HFFc6 (cell line): ENCODE measurements at places on chromosomes 5 and 9. TPM values are rescaled to one million over a fixed set of nuclear protein-coding genes. Genes with fewer than 3 reads are reported as not detected.

- H3K27me3 ChIP-seq, result peaks cover 3% of the 10 kb centered on the region; the same call in 1 of the 2 replicates
- no peak overlapping the region for H3K27ac ChIP-seq
- DNase-seq, result no peak
- H3K4me3 ChIP-seq, result no peak overlapping the region
These were observed 754.3 kb upstream of the GRAMD2B start for GRCh38 chr5:125668884-125669283.

Gene NR5A1
- total RNA-seq, result not detected in 2 replicates

Gene PDCD1LG2
- 37.9 to 46.7 TPM (median 43.6 TPM) in 3 replicates for total RNA-seq

DNA sequence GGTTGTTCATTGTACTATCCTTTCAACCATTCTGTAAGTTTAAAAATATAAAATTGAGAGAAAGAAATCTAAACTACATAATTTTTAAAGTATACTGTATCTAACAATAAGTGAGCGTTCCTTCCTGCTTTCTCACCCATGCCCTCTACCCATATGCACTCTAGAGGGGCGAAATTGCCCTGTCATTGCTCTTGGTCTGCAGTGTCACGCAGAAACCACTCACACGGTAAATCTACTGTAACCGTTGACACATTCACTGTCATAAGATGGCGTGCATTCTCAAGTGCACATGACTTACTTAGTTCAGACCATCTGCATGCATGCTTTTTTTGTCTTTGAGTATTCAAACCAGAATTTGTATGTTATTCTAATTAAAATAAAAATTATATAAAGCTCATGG lies 55.7 kb upstream of the NIPBL start:
- H3K4me1 ChIP-seq, result no peaks in the 10 kb centered on the region
- H3K27me3 ChIP-seq, result peaks cover 3% of the 10 kb centered on the region
- no peak overlapping the region for H3K4me3 ChIP-seq
- no peak overlapping the region for H3K27ac ChIP-seq
- DNase-seq, result no peak

Gene C5orf58
- total RNA-seq, result not detected in 3 replicates

GRCh38 chr5:151384106-151384505 lies 36.7 kb upstream of the SLC36A2 start:
- H3K27me3 ChIP-seq, result peaks cover 12% of the 10 kb centered on the region
- H3K4me1 ChIP-seq, result no peaks in the 10 kb centered on the region
- H3K36me3 ChIP-seq, result no peaks in the 10 kb centered on the region
- peak overlapping the region; percentile 62; the same call in 1 of the 2 replicates for H3K4me3 ChIP-seq
- H3K27ac ChIP-seq, result no peak overlapping the region

Gene GNA14
- not detected in 3 replicates for total RNA-seq

DNA sequence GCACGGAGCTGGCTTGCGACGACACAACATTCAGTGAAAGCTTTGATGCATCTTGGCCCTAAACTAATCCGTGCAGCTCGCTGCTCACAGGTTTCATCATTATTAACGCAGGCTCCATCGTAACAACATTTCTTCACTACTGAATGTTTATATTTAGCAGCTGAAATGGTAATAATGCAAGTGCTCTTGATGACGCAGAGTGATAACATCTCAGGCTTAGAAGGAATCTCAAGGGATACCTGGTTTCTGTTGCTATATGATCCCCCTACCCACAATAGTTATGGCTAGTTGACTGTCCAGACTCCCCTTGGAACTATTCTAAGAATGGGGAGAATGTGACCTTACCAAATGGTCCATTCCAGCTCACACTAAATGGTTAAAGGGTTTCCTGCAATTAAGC lies 36.2 kb downstream of the C5 start:
- H3K4me1 ChIP-seq, result no peaks in the 10 kb centered on the region
- no peak overlapping the region for H3K4me3 ChIP-seq
- no peaks in the 10 kb centered on the region for H3K36me3 ChIP-seq
- DNase-seq, result no peak
- H3K27ac ChIP-seq, result no peak overlapping the region

Gene NUTM2F
- total RNA-seq, result not detected in 2 replicates

- H3K27me3 ChIP-seq, result peaks cover 7% of the 10 kb centered on the region
- no peak for DNase-seq
- H3K4me1 ChIP-seq, result no peaks in the 10 kb centered on the region
- H3K36me3 ChIP-seq, result peaks cover 28% of the 10 kb centered on the region
- H3K27ac ChIP-seq, result no peak overlapping the region
These were observed 53.7 kb downstream of the IPPK start for GRCh38 chr9:92616199-92616641.

- no peaks in the 10 kb centered on the region for H3K27me3 ChIP-seq
- no peak overlapping the region for H3K4me3 ChIP-seq
- no peak overlapping the region for H3K27ac ChIP-seq
- peaks cover 20% of the 10 kb centered on the region for H3K4me1 ChIP-seq
- 0 out of 2 replicates have a peak, but pooled peaks cover 4% of the 10 kb centered on the region for H3K36me3 ChIP-seq
These were observed 20.6 kb downstream of the TMEM161B start for GRCh38 chr5:88248094-88248493.

Gene ITGA2
- total RNA-seq, result 53.2 to 88.1 TPM (median 56.4 TPM) in 3 replicates

DNA sequence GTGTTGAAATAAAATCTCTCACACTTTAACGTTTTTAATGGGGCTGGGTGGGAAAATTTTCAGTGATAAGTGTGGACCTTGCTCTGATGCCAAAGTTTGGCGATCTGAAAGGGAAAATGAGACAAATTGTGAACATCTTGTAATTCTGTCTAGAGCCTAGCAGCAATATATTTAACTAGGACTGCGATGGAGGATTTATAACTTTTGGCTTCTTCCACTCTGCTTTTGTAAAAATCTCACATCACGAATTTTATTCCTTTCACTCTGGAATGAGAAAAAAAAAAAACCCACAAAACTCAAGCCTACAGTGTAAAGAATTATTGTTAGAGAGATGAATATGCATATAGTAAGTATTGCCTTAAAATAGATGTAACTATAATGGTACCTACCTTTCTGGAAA lies 19.9 kb downstream of the CCNH start:
- peaks cover 71% of the 10 kb centered on the region for H3K36me3 ChIP-seq
- peaks cover 64% of the 10 kb centered on the region for H3K4me1 ChIP-seq
- peak overlapping the region; percentile 84 for H3K27ac ChIP-seq

GRCh38 chr9:97958812-97959511 lies 21.0 kb upstream of the HEMGN start:
- DNase-seq, result peak; percentile 15
- H3K27ac ChIP-seq, result peak overlapping the region; percentile 29
- peaks cover 10% of the 10 kb centered on the region for H3K4me1 ChIP-seq
- H3K36me3 ChIP-seq, result no peaks in the 10 kb centered on the region

GRCh38 chr5:109718216-109718615 lies 28.5 kb downstream of the MAN2A1 start:
- no peaks in the 10 kb centered on the region for H3K27me3 ChIP-seq
- DNase-seq, result no peak
- H3K27ac ChIP-seq, result no peak overlapping the region
- peaks cover 12% of the 10 kb centered on the region; the same call in 1 of the 2 replicates for H3K36me3 ChIP-seq

DNA sequence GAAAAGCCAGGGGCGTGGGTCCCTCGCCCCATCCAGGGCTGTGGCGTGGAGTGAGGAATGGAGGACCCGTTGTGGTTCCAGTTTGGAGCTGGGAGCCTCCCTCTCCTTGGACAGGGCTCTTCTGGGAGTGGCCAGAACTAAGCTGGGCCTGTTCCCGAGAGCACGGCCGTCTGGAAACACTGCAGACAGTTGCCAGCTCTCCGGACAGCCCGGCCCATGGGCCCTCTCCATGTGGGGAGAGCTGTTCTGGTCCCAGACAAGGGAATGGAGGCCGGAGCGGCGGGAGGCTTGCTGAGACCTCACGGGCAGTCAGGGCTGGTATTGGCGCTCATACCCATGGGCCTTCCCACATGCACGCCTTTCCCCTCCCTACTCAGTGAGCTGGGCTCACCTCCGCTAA lies 45.2 kb upstream of the FCN2 start:
- H3K27me3 ChIP-seq, result peaks cover 36% of the 10 kb centered on the region
- H3K4me1 ChIP-seq, result peaks cover 11% of the 10 kb centered on the region
- no peak overlapping the region for H3K4me3 ChIP-seq
- no peak overlapping the region for H3K27ac ChIP-seq

DNA sequence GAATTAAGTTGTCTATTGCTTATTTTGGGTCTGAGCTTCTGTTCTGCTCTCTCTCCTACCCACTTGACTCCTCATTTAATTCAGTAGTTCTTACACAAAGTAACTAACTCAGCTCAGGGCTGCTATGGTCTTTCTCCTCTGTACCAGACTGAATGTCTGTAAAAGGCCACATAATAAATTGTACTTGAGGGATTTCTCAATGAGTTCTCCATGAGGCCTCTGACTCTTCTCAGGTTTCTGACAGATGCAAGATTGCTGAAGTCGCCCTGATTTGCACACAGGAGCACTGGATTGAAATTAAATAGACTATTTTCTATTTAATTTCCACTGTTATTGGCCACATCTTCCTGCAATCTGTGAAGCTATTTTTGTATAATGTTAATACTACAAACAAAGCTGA lies 2.9 kb downstream of the IQGAP2 start:
- no peak overlapping the region for H3K27ac ChIP-seq
- no peak for DNase-seq
- H3K4me3 ChIP-seq, result no peak overlapping the region
- H3K4me1 ChIP-seq, result peaks cover 12% of the 10 kb centered on the region; the same call in 1 of the 2 replicates
- H3K27me3 ChIP-seq, result peaks cover 46% of the 10 kb centered on the region

Gene GARIN3
- not detected in 2 replicates for total RNA-seq

GRCh38 chr5:175353926-175354325 lies 90.1 kb downstream of the DRD1 start:
- H3K36me3 ChIP-seq, result no peaks in the 10 kb centered on the region
- H3K27ac ChIP-seq, result no peak overlapping the region
- H3K4me3 ChIP-seq, result no peak overlapping the region
- H3K27me3 ChIP-seq, result no peaks in the 10 kb centered on the region
- no peaks in the 10 kb centered on the region for H3K4me1 ChIP-seq

DNA sequence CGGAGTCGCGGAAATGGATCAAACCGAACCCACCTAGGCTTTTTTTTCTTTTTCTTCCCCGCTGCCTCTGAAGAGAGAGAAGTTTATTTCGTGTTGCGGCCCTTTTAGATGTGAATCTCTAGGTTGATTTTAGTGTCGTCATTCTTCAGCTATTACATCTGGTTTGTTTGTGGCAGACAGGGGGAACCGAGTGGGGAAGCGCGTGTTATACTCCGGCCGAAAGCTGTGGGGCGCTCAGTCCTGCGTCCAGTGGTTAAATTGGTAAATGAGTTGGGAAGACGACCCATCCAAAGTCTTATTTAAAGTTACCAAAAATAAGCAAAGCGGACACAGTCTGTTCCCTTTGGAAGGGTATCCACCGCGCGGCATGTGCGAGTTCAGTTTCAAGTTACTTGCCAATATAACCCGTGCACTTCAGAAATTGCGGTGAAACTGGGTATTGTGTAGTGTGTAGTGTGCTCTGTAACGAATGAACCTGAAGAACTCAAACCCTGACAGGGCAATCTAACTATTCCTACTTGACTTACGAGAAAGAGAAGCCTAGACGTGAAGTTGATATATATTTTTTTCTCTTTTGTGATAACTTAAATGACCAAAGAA lies 1.3 kb downstream of the MAN2A1 start:
- peaks cover 50% of the 10 kb centered on the region for H3K4me1 ChIP-seq
- H3K36me3 ChIP-seq, result no peaks in the 10 kb centered on the region
- H3K27ac ChIP-seq, result peak overlapping the region; percentile 88
- peak; percentile 75 for DNase-seq
- H3K4me3 ChIP-seq, result peak overlapping the region; percentile 96

Gene LRRC19
- total RNA-seq, result not detected in 2 replicates

DNA sequence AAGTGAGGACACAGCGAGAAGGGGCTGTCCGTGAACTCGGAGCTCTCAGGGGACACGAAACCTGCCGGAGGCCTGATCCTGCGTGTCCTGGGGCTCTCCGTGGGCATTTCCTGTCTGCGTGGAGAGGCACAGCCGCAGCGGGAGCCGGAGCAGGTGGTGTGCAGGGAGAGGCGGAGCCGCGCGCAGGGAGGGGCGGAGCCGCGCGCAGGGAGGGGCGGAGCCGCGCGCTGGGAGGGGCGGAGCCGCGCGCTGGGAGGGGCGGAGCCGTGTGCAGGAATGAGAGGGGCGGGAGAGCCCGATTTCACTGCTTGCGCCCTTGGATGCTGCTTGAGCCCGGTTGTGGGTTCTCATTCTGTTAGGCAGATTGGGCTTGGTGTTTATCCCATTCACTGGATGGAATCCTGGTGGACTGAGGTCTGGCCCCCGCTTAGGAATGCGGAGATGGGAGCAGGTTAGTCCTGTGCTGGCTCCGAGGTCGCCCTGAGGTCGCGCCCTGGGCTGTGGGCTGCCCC lies 26.7 kb downstream of the NDUFS6 start:
- H3K4me1 ChIP-seq, result peaks cover 9% of the 10 kb centered on the region; the same call in 1 of the 2 replicates
- peaks cover 8% of the 10 kb centered on the region for H3K27me3 ChIP-seq
- no peak overlapping the region for H3K4me3 ChIP-seq
- H3K27ac ChIP-seq, result no peak overlapping the region

Gene GPX3
- total RNA-seq, result 0.61 to 1.1 TPM (median 0.68 TPM) in 3 replicates

DNA sequence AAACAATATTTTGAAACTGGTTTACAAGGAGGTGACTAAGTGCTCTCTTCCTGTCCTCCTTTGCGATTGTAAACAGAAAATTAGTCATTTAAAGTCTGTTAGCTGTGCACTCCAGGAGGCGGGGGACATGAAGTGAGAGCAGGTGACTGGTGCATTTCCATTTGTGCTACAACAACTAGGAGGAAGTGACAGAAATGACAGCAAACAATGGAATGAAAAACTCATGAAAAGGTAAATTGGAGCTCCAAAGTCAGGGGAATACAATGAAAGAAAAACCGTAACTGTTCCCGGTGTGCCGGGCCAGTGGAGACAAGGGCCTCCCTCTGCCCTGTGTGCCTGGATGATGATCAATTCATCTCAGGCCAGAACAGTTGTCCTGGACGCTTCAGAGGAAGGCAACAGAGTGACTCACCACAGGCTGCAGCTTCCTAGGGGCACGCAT lies 439.9 kb downstream of the GADD45G start:
- no peak overlapping the region for H3K4me3 ChIP-seq
- H3K36me3 ChIP-seq, result 0 out of 2 replicates have a peak, but pooled peaks cover 5% of the 10 kb centered on the region
- peaks cover 1% of the 10 kb centered on the region; the same call in 1 of the 2 replicates for H3K27me3 ChIP-seq
- H3K27ac ChIP-seq, result no peak overlapping the region
- DNase-seq, result no peak
